ENCODE measurements at places on chromosomes 13 and 19.

- peak; percentile 20 for DNase-seq
These were observed 8.7 kb downstream of the MAP2K2 start for GRCh38 chr19:4115050-4115817.

GRCh38 chr19:1066251-1066747 is 668 bp upstream of the ARHGAP45 start:
- DNase-seq: no peak

- no peak for DNase-seq
These were observed 7.0 kb downstream of the HIF3A start for GRCh38 chr19:46303691-46304397.

GRCh38 chr13:24092108-24092507 is 68.4 kb upstream of the SPATA13 start:
- no peak for DNase-seq

GRCh38 chr13:52195401-52195837 is 36.0 kb upstream of the NEK3 start:
- DNase-seq: peak; percentile 43

DNA sequence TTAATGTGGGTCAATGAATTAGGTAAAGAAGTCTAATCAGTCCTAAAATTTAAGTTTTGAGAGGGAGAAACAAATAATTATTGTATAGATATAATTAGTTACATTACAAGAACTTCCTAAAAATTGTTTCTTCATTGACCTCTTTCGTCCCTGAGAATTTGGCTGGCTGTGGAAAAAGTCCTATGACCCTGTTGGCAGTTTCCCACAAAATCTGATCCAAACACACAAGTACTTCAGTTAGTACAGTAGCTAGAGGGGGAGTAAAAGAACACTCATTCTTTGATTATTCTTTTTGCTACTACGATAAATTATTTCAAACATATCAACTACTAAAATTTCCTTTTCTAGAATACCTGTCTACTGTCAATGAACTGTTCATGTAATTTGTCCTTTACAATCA is 11.3 kb downstream of the POSTN start:
- DNase-seq: no peak

GRCh38 chr19:49637821-49638738 is 1.9 kb downstream of the RRAS start:
- no peak for DNase-seq

DNA sequence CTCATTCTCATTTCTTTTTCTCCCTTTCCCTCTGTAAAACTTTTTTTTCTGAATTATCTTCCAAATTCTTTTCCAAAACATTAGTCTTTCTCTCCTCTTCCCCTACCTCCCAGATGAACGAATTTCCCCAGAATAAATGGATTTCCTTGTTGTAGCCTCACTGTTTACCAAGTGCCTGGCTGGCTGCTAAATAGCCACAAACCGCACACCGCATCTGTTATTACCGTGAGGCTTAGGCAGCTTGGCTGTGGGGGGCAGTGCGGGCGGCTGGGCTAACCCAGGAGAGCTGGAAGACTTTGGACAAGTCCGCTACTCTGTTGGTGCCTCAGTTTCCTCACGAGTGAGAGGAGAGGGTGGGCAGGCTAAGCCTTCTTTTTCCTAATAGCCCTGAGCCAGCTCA is 10.7 kb downstream of the IL17D start:
- DNase-seq: no peak

GRCh38 chr13:75129331-75129730 is 352.6 kb downstream of the TBC1D4 start:
- DNase-seq: no peak

DNA sequence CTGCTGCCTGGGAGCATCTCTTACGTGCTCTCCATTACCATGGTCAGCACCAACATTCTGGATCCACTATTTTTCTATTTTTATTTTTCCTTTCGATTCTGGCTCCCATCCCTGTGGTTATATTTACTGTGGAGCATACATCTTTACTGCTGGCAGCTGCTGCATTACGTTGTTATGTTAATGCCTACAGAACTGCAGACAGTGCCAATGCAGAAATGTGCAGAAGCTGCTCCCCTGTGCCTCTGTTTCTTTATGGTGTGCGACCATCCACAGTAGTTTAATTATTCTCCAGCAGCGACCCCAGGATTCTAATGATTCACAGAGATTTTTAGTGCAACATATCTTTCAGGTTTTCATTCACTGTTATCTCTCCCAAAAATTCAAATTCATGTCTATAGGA is 911.7 kb upstream of the SLITRK6 start:
- DNase-seq: no peak

DNA sequence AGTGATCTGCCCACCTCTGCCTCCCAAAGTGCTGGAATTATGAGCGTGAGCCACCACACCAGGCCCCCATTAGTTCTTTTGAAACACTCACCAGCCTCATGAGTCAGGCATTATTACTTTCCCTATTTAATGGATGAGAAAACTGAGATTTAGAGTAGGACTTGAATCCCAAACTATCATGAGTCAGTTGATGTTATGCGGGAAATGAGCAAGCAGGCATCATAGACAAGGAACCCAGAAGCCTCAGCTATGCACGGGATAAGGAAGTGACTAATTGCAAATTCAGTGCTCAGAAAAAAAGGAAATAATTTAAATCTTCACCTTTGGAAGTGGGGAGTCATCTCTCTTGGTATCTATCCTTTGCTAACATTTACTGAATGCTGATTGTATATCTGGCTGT is 217.5 kb downstream of the ABCC4 start:
- DNase-seq: no peak

DNA sequence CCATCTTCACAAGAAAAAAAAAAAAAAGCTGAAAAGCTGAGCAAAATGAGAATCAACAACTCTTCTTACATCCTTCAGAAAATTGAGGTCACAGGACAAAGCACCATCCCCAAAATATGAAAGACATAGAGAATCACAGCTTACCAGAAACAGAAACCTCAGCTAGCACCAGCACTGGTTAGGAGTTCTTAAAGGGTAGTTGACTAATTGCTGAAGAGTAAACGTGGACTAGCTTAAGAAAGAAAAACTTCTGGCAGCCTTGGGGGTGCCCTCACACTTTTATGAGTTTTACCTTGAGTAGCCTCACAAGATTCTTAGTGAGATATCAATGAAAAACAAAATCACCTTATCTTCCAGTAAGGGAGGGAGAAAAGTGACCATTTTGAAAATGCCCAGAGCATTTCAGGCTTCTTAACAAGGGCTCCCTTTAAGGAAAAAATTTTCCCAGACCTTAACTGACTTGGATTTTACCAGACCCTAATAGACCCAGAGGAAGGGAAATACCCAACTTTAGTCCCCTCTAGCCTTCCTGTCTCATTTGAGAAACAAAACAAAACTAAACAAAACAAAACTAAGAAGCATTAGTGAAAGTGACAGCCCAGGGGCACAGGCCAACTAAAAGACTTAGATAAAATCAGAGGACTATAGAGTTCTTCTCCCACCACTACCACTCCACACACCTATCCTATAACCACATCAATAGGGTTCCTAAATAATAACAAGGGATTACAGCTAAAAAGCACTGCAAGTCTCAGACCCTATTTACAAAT is 888.6 kb downstream of the DIAPH3 start:
- DNase-seq: no peak

- DNase-seq: no peak
These were observed 8.2 kb downstream of the SCEL start for GRCh38 chr13:77543711-77544110.

DNA sequence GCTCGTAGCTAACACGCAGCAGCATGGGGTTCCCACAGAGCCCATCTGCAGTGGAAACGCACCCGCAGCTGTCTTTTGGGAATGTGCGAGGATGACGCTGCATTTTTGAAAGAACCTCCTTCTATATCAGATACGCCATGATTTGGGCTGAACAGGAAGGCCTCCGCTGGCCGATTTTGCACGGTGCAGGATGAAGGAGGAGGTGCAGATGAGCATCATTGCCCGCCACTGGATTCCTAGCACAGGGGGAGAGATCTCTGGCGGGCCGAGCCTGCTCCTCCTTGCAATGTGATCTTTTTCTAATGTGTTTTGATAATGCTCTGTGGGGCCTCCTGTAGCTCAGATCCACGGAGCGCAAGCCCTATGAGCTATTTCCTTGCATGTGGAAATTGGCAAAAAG is 55.5 kb downstream of the EFNB2 start:
- no peak for DNase-seq

DNA sequence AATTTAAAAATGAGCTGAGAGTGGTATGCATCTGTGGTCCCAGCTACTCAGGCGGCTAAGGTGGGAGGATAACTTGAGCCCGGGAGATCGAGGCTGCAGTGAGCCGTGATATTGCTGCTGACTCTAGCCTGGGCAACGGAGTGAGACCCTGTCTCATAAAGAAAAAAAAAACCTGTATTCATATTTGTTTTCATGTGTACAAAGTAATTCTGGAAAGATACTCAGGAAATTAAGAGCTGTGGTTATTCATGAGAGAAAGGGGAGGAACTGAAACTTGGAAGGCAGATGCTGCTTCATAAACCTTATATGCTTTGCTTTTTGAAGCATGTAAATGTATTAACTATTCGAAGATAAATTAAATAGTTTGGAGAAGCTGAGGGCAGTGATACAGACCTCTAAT is 8.8 kb upstream of the RLN3 start:
- DNase-seq: no peak

DNA sequence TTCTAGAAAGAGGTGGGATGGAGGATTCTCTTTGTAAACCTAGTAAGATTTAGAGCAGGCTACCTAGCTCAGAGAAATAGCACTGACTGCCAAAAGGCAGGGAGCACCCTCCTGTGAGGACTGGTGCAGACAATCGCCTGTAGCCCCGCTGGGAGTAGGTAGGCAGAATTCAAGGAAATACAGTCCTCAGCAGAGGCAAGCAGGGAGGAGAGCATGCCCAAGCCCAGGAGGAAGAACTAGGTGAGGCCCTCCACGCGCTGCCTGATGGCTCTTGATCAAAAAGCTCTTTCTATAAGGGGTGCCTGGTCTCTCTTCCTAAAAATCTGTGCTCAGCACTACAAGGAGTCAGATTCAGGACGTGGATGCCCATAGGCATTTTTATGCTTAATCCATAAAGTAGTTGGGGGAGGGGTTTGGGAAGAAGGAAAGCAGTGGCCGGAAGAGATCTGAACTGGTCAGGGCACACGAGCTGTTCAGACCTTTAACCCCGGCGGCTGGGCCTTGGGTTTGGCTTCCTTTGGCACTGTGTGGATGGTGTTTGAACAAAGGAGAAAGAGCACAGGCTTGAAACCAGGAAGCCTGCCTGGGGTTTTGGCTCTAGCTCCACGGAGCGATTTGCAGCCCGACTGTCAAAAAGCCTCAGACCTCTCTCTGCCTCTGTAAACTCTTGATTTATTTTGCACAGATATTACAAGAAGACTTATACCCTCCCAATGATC is 320.6 kb downstream of the FOXO1 start:
- DNase-seq: no peak

DNA sequence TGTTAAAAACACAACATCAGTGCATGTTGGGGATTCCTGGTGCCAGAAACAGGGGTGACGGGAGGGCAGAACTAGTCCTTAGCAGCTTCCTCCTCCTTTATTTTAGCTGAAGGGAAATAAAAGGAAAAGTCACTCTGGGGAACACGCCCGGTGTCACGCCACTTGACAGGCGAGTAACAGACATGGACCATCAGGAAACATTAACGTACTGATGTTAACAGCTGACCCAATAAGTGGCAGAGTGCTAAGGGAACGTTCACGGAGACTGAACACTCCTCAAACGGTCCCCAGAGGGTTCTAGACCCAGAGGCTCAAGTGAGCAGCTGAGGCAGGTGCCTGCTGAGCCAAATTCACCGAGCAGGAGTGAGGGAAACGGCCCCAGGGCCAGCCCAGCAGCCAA is 13.9 kb upstream of the EIF3G start:
- DNase-seq: no peak

DNA sequence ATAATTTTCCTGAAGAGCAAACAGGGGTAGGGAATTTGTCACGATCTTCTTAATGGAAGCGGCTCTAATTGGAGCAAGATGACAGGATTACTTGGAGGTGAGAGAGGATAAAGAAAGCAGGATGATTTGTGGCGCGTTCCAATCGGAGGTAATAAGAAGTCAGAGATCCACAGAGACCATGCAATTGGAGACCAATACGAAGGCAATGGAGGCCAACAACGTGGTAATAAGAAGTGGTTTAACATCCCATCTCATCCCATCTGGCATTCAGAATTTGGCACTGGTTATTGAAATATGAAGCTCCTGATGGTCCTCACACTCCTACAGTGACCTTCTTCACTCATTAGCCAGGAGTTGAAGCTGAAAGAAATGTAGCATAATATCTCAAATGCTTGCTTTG is 130.6 kb downstream of the DLEU7 start:
- DNase-seq: no peak

- DNase-seq: no peak
These were observed 9.1 kb upstream of the MCF2L start for GRCh38 chr13:112959701-112960542.

DNA sequence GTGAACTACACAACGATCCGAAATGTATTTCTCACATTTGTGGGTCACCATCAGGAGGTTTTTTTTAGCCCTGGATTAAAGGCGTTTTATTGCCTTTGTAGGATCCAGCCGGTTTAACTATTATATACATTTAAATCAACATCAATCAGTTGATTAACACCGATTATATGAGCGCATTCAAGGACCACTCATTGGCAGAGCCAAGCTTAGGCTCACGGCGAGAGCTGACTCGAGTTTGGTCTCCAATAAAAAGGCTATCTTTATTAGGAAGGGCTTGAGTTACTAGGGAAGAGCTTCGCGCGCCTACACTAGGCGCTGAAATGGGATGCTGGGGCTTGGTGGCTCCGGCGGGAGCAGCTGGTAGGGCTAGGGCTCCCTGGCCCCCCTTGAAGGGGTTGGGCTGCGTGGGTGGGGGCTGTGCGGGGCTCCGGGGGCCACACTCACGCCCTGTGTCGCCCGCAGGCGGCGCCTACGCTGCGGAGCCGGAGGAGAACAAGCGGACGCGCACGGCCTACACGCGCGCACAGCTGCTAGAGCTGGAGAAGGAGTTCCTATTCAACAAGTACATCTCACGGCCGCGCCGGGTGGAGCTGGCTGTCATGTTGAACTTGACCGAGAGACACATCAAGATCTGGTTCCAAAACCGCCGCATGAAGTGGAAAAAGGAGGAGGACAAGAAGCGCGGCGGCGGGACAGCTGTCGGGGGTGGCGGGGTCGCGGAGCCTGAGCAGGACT is 4.2 kb downstream of the PDX1 start:
- no peak for DNase-seq

DNA sequence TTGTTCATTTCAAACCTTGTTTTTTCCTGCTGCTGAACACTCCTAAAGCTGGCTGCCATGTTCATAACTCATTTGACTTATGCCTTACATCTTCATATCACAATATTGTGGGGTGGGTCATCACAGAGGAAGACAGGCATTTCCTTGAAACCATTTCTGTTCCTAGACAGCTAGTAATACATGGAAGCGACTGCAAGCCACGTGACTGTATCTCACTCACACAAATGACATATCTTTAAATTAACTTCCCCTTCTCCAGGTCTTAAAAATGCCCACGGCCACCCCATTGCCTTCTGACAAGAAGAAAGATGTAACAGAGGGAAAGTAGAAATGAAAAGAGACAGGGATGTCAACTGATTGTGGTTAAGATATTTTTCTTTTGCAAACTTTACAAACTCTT is 236.8 kb downstream of the LMO7 start:
- no peak for DNase-seq

Data from stimulated activated CD4-positive, alpha-beta T cell treated with anti-CD3 and anti-CD28 coated beads, TNF-alpha, amount 100 ng/mL, for 24 hours (primary cell).